ENCODE measurements at places on chromosomes 11 and 22.

GRCh38 chr22:45228401-45228754, 12.3 kb downstream of the KIAA0930 start:
- no peak for DNase-seq

DNA sequence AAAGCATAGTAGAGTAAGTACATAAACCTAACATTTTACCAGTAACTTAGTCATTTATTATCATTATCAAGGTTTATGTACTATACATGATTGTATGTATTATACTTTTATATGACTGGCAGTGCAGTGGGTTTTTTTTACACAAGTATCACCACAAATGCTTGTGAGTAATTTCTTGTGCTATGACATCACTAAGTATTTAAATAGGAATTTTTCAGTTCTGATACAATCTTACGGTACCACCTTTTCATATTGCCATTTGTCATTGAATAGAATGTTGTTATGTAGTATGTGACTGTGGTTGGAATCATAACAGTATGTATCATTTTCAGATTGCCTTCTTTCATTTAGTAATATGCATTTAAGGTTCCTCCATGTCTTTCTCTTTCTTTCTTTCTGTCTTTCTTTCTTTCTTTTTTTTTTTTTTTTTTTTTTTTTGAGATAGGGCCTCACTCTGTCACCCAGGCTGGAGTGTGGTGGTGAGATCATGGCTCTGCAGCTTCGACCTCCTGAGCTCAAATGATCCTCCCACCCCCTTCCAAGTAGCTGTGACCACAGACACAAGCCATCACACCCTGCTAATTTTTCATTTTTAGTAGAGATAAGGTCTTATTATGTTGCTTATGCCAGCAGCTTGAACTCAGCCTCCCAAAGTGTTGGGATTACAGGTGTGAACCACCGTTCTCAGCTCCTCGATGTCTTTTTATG, 18.6 kb downstream of the ATM start:
- DNase-seq, result peak; percentile 50

- DNase-seq, result no peak
These were observed 43.5 kb upstream of the KCNJ11 start for GRCh38 chr11:17432002-17432401.

DNA sequence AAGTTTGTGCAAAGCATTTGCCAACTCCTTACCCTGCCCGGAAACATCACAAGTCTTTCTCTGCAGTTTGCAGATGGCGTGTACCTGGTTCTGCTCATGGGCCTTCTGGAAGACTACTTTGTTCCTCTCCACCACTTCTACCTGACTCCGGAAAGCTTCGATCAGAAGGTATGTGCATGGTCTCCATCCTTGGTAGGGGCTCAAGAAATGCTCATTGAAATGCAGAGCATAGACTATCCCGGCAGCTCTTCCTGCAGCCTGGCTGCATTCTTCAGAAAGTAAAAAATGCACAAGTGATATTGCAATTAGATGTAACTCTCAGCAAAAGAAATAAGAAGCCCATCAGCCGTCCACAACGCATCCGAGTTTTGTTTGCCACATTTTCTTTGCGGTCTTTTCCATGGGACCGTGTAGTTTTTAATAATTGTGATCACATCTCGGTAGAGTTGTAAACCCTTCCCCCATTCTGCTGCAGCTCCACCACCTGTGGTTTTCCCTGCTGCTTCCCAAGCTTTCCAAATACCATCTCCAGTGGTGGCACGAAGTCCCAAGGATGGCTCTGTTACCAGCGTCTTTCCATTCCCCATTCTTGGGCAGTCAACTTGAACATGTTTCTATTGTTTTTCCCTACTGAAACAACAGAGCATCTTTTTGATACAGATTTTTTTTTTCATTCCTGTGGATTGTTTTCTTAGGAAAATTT, 22.7 kb upstream of the PARVG start:
- DNase-seq, result no peak

DNA sequence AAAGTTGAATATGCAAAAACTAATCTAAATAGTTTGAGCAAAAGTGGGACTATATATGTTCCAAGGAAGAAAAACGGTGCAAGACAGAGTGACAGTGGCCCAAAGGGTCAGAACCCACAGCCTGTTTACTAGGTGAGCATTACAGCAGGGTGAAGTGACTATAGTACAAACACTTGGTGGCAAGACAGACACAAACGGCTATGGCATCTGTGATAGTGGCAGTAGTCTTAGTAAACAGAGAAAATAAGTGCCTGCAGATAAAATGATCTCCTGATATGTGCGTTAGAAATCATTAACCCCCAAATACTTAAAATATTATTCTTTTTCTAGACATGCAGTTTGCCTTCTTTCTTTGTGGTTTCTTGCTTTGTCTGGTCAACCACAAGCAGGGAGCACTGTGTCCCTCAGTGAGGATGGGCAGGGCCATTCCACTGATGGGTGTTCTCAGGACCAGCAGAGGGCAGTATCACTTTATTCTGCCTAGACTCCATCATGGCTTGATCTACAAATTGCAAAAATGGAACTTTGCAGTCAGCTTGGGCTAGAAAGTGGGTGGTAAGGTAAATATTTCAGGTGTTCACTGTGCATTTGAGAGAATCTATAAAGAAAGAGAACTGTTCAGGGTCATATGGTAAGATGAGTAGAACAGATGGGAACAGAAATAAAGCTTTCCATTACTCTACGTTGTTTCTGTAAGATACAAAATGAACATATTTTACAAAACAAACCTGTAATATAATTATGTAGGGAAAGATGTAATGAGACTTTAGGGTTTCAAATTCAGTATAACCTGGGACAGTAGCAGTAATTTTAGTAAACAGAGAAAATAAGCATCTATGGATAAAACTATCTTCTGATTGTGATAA, 198.2 kb downstream of the SWAP70 start:
- peak; percentile 73 for DNase-seq

DNA sequence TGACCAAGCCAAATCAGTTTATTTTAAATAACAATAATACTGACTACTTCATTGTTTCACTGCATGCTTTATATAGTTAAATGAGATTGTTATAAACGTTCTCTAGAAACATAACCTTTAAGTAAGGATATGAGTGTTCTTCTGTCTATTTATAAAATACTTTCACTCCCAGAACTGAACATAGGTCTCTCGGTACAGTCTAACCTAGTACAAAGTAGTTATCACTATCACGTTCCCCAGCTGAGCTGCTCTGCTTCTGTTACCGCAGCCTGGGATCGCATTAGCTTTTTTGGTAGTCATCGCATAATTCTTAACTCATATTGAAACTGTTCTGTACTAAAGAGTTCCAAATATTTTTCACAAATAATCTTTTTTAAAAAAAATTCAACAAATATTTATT, 143.6 kb downstream of the WNT11 start:
- DNase-seq, result no peak

DNA sequence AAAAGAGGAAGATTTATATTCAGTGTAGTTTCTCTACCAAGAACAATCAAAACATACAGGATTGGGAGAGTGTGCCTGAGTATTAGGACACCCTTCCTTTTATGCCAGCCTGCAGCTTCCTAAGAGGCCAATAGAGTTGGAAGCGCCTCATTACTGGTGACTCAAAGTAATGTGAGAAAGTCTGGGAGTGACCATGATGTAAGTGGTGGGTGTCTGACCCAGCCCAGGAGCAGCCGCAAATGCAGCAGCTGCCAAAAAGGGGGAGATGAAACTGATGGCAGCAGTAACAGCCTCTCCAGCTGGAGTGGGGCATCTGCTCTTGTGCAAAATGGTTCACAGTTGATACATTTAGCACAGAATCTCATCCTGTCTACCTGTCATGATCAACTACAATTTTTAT, 62.0 kb downstream of the ZNF280B start:
- no peak for DNase-seq

GRCh38 chr11:34604145-34604544, 16.7 kb upstream of the EHF start:
- DNase-seq, result no peak

DNA sequence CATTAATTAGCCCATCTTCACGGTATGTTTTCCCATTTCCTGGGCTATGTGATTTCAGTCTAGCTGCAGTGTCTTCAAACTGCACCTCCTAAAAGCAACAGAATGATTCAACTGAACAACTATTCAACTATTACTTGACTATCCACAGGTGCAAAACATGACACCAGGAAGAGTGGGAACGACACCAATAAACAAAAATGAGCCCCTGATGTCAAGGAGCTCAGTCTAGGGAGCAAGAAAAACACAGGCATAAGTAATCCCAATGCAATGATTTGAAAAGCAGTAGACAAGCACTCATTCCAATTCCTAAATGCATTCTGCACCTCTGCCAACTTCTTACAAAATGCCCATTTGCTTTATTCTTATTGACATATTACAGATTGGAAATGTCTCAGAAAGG, 285.6 kb downstream of the ETS1 start:
- no peak for DNase-seq

- DNase-seq, result peak; percentile 10
These were observed 33.4 kb upstream of the PISD start for GRCh38 chr22:31695423-31695822.

DNA sequence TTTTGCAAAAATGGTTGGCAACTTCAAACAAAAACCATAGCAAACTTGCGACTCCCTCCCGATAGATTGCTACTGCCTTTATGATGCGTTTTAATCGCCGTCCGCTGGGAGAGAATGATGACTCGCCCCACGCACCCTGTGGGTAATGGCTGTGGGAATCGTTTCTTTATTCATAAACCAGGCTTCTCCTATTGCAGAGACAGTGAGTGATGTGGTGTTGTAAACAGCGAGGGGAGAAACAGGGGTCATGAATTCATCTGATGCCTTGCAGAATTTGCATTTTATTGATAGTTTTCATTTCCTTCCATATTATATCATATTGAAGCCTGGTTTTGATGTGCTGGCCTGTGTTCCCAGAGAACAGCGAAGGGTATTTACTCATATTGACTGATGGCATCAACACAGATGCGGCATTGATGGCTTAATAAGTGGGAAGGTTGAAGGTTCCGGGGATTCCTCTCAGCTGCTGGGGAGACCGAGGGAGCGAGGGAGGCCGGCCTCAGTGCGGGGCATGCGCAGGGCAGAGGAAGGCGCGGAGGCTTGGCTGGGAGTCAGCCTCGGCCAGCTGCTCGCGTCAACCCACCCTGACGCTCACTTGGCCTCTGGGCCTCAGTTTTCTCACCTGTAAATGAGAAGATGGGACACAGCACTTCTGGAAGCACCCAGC, 41.3 kb downstream of the ARHGAP8 start:
- DNase-seq, result no peak

GRCh38 chr11:91904792-91905785, 319.5 kb upstream of the FAT3 start:
- DNase-seq, result no peak

DNA sequence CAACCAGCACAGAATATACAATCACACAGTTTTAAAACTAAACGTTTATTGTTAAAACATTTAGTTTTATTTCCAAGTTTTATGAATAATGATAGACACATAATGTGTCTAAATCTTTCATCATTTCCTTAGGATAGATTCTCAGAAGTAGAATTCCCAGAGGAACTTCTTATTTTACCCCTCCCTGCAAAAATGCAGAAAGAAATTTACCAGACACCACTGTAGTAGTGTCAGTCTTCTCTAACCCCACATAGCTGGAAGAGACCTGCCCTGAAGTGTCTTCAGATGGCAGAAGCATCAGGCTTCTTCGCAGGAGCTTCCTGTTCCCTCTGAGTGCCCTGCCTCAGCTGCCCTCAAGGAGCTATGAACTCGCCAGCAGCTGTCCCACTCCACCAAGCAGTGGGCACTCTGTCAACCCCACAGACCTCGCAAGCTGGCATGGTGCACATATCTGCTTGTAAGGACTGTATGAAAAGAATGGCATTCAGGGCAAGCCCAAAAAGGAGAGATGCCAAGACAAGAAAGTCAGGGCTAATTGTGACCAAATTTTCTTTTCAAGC, 28.5 kb upstream of the PAK1 start:
- no peak for DNase-seq

- DNase-seq, result no peak
These were observed 3.0 kb downstream of the OR52W1 start for GRCh38 chr11:6202041-6202440.

Data from activated CD4-positive, alpha-beta T cell treated with anti-CD3 and anti-CD28 coated beads, Interleukin-2, amount 50 U/mL, for 16 hours (primary cell).